NCI-H2081 (cell line): ENCODE measurements at places on chromosomes 7 and 10.
A peak's percentile ranks its signal among the peaks of the same experiment; 100 is the strongest.

- DNase-seq, result no peak
Measured at GRCh38 chr10:66637273-66638036, 288.4 kb upstream of the LRRTM3 start.

DNA sequence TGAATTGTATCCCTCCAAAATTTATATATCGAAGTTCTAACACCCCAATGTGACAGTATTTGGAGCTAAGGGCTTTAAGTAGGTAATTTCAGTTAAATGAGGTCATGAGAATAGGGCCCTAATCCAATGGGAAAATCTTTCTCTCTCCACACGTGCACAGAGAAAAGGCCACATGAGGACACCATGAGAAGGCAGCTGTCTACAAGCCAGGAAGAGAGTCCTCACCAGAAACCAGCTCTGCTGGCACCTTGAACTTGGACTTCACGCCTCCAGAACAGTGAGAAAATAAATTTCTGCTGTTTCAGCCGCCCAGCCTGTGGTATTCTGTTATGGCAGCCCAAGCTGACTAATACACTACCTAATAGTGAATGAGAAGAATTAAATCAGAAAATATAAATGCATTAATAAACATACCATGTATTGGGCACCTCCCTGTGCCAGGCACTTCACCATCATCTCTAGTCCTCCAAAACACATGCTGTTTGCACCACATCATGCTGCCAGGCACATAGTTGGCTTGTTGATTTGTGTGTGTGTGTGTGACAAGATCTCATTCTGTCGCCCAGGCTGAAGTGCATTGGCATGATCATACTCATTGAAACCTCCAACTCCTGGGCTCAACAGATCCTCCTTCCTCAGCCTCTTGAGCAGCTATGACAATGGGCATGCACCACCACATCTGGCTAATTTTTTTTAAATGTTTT lies 9.1 kb upstream of the TOMM7 start:
- DNase-seq, result no peak

- DNase-seq, result no peak
Measured at GRCh38 chr10:122647383-122647968, 52.2 kb downstream of the C10orf120 start.

DNA sequence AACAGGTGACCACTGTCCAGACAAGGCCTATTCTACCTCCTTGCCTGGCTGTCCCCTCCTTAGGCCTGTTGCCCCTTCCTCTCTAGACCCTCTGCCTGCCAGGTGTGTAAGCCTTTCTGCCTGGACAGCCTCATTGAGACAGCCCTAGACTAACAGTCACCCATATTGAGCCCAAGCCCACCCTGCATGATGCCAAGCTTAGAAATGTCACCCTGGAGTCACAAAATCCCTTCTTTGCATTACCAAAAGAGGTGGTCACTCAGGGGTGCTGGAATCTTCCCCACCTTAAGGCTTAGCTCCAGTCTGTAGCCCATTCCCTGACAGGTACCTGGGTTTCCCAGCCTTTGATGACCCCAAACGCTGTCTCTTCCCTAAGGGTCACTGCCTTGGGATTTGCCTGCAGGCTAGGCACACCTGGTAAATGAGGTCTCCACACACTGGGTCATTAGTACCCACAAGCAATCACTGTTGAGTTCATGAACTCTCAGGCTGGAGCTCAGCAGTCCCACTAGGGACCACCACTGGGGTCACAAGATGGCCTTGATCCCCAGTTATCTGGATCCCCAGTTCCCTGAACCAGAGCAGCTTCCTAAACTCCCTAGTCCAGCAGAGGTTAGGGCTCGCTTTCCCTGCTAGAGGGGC lies 54.9 kb upstream of the CAMK2B start:
- no peak for DNase-seq

DNA sequence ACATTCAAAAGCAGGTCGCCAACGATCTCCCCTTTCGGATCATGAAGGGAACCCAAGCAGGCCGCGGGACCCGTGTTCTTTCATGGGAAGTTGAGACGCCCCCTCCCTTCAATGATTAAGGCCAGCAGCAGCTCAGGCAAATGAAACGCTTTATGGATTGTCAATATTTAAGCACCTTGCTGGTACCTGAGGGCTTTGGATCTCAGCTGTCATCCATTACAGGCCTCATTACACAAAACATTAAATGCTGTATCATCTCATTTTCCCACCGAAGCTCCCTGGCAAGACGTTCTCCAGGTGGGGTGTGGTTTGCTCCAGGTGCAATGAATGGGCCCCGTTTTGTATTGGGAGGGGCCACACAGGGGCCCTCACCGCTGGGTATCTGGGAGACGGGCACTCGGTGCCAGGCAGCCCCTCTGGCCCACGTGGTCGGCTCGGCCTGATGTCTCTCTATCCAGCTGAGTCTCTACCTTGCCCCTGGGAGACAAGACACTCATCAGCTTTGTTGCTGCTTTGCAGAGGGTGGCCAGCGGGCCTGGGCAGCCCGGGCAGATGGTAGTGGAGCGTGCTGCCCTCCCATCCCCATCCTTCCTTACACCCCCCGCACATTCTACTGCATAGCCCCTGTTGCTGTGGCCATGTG lies 456.1 kb upstream of the FOXK1 start:
- DNase-seq, result peak; percentile 91

GRCh38 chr7:47588704-47589225 lies 6.9 kb upstream of the TNS3 start:
- DNase-seq, result no peak

- no peak for DNase-seq
Measured at GRCh38 chr10:28680358-28680752, 3.0 kb downstream of the BAMBI start.

DNA sequence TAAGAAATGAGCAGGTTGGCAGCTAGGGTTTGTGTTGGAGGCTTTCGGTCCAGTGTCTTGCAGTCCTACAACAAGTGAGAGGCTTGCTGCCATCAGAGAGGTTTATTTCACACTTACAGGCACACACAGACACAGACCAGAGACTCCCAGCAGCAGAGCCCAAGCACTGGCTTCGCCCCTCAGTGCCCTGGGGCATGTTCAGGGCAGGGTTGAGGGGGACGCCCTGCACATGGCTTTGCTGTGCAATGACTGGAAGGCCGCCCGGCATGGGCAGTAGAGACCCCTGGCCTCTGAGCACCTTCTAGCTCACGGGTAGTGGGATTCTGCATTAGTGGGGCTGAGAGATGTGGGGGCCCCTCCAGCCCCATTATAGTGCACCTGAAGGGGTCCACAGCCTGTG lies 3.8 kb downstream of the SPRN start:
- DNase-seq, result no peak

- no peak for DNase-seq
Measured at GRCh38 chr10:17278607-17279240, 50.7 kb downstream of the VIM start.

GRCh38 chr7:91632234-91632940 lies 248.1 kb downstream of the MTERF1 start:
- no peak for DNase-seq

- no peak for DNase-seq
Measured at GRCh38 chr10:129056734-129057689, 410.0 kb upstream of the MGMT start.

DNA sequence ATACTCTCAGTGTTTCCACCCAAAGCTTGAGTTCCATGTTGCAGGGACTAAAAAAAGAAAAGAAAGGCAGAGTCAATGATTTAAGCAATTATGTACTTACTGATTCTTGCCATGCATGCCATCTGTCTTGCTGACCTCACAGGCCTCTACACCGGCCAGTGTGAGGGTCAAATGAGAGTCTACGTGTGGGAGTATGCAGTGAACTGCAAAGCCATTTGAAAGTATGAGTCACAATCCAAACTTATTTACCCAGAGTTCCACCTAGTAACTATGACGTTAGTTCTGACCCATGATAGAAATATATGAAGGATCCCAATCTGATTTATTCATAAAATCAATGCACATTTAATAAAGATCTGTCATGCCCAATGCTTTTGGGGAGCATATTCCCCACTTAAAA lies 26.5 kb downstream of the PDE1C start:
- DNase-seq, result no peak
